ENCODE measurements at places on chromosomes 6 and 20.

GRCh38 chr6:41878246-41878645 is 16.9 kb downstream of the USP49 start:
- DNase-seq = no peak

DNA sequence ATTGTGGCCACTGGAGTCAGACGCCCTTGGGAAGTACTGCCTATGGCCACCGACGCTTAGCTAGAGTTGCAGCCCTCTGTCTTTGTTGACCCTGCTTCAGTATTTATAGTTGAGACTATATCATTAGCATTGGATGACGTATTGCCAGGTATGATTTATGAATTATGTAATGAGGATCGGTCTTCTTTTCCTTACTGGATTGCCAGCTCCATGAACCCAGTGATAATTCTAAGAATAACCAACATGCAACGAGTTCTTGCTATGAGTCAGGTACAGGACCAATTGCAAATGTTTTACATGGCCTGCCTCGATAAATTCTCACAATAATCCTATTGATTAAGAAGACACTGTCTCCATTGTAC is 63.5 kb downstream of the CLIC5 start:
- no peak for DNase-seq

DNA sequence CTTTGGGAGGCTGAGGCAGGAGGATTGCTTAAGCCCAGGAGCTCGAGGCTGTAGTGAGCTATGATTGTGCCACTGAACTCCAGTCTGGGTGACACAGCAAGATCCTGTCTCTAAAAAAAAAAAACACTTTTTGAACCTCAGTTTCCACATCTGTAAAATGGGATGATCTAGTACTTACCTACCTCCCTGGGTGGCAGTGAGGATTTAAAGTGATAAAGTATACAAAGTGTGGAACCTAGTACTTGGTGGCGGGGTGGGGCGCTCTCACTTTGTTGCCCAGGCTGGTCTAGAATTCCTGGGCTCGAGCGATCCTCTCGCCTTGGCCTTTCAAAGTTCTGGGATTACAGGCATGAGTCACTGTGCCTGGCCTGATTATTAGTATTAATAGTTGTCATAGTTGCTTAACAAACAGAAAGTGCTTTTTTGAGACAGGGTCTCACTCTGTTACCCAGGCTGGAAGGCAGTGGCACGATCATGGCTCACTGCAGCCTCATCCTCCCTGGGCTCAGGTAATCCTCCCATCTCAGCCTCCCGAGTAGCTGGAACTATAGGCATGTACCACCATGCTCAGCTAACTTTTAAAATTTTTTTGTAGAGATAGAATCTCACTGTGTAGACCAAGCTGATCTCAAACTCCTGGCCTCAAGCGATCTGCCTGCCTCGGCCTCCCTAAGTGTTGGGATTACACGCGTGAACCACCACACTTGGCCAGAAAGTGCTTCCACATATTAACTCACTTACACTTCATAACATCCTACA is 7.0 kb upstream of the PLTP start:
- DNase-seq = no peak

GRCh38 chr6:15901141-15902115 is 227.5 kb upstream of the MYLIP start:
- no peak for DNase-seq

DNA sequence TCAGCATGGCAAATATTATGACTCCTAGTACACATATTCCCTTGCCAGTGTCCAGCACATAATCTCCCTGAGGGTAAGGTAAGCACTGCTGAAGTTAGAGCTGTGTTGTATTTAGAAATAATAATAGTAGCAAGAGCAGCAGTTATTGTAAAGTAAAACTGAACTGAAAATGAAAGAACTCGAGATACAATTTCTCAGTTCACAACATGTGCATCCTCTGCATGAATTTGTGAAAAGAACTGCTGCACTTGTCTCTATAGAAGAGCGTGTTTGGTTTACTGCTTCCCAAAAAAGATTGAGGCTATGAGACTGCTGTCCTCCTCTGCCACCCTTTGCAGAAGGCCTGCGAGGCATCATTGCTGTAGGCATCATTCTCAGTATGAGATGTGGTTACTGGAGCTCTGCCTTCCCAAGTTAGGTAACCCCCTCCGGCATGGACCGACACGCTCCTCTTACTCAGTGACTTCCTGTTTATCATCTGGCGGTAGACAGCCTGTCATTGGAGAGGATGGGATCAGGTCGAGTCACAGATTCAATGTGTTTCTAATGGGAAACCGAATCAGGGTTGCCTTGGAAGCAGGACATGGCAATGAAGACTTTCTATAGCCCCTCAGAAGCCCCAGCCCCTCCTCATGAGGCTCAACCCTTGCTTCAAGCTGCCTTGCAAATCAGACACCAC is 48.1 kb downstream of the SLC24A3 start:
- DNase-seq = no peak

- DNase-seq = no peak
Measured at GRCh38 chr6:151498327-151498726, 4.5 kb downstream of the CCDC170 start.

DNA sequence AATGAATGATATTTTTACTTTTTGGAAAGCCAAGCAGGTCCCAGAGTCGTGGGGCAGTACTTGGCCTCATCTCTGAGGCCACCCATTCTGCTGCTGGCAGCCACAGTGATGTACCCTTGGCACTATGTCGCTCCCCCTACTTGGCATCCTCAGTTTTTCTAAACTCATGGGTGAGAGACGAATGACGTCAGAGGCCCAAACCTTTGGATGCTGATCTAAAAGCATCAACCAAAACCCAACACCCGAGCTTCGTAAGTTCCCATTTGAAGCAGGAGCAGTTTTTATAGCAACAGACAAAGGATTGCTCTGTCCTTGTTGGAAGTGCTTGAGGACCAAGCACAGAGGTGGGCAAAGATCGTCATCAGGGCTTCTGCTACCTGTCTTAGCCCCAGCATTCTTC is 212.9 kb downstream of the PAX1 start:
- no peak for DNase-seq

GRCh38 chr6:157753291-157753690 is 69.8 kb upstream of the SNX9 start:
- no peak for DNase-seq

GRCh38 chr6:90356012-90356421 is 59.4 kb upstream of the BACH2 start:
- no peak for DNase-seq

GRCh38 chr6:11938285-11938890 is 73.7 kb upstream of the HIVEP1 start:
- no peak for DNase-seq

DNA sequence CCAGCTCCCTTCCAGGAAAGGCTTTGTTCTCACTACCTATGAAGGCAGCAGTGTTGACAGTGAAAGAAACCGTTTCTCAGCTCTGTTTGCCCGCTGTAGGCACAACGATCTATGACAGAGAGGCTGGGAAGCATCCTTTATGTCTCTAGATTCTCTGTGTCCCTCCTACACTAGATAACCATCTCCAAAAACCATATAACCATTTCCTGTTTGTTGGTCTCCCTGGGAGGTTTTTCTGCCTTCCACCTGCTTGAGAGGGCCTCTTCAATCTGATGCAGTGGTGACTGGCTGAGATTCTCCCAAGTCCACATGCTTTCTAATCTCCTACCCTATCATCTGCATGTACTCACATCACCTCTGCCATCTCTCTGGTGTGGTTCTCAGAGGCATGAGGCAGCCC is 32.0 kb upstream of the TMEM217 start:
- peak; percentile 9 for DNase-seq

DNA sequence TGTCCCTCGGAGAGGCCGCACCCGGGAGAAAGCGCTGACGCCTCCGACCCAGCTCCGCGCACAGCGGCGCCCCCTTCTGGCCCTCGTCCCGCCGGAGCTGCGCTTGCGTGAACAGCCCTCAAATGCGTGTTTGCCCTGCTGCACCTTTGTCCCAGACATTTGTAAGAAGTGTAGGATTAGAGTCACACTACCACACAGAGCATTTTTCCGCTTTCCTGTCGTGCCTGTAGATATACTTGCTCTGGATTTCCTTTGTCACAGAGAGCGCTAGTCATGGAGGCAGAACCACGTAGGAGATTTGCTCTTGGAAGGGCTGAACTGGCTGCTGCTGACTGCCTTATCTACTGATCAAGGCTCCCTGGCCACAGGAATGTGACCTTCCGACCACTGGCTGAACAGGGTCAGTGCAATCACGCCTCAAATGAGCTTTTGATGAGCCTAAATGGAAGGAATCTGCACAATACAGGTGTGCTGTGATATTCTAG is 62.3 kb downstream of the PAX1 start:
- no peak for DNase-seq

GRCh38 chr6:8219352-8219943 is 117.1 kb upstream of the EEF1E1 start:
- DNase-seq = no peak

DNA sequence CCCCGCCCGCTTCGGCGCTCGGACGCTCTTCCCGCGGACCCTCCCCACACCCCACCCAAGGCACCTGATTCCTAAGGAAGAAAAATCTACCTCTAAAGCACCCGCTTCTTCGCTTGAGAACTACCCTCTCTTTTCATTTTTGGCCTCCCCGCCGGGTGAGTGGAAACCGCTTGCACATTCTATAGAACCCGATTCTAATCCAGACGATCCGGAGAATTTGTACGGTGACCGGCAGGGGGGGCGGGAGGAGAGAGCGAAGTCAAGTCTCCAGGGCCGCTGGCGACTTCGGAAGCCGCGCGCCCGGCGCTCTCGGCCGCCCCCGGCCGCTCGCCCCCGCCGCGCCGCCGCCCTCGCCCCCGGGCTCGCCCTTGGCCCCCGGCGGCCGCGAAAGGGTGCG is at the start of gene RBM24:
RBM24 (plus strand) TSS at position 262 of the 397 bp plus-strand sequence. CDS start 221 bp downstream, outside the sequence.
- DNase-seq = no peak

DNA sequence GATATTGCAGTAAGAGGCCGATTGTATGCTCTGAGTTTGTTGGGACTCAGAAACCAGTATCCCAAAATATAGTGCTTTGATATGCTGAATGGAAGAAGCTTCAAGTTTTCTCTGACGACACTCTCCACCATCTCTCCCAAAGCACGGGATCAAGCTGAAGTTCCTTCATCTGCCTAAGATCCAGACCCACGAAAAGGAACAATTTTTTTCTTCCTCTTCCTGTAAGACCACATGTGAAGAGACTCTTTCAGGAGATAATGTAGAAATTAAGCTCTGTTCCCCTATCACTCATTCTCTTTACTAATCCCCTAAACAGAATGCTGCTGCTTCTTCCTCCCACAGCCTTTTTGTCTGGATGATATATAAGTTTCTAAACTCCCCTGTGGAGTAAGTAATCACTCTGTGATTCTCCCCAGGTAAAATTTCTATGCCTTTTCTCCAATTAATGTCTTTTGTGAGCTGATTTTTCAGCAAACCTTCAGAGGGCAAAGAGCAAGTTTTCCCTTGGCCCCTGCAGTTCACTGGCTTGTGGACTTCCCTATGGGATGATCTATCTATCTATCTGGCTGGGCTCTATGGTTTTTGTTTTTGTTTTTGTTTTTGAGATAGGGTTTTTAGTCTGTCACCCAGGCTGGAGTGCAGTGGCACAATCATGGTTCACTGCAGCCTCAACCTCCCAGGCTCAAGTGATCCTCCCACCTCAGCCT is 13.5 kb upstream of the PNRC1 start:
- no peak for DNase-seq

DNA sequence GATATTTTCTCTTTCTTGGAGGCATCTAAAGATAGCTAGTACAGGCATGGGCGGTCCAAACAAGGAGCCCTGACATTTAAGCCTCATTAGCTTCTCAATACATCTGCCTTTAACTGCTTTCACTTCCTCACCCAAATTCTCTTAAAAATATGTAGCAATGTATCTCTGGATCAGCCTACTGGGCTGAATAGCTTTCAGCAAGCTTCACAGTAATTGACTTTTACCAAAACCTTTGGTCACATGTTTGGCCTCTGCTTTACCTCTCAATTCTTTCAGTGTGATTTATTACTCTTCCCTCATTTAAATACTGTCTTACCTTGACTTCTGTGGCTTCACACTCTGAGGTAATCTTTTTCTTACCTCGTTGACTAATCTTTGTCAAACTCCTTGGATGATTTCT is 1618.1 kb downstream of the GRIK2 start:
- no peak for DNase-seq

GRCh38 chr6:87483929-87484328 is 11.2 kb downstream of the SLC35A1 start:
- no peak for DNase-seq

DNA sequence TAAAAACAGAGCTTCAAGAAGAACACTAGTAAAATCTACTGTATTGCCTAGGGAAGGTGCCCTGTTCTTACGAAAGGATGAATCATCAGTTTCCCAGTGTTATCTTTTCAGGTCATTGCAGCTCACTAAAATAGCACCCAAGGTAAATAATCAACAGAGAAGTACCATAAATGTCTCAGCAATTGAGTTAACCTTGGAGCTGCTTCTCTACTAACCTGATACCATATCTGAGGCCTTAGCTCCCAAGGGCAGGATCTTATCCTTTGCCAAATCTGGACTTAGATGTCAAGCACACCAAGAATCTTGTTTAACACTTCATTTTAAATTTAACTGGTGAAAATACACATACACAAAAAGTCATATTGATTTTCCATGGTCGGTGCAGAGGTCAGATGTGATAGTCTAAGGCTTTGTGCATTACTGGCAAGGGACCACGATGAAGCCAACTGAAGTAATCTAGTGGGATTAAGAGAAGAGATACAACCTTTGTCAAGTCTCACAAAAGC is 81.5 kb downstream of the EDN1 start:
- DNase-seq = no peak

DNA sequence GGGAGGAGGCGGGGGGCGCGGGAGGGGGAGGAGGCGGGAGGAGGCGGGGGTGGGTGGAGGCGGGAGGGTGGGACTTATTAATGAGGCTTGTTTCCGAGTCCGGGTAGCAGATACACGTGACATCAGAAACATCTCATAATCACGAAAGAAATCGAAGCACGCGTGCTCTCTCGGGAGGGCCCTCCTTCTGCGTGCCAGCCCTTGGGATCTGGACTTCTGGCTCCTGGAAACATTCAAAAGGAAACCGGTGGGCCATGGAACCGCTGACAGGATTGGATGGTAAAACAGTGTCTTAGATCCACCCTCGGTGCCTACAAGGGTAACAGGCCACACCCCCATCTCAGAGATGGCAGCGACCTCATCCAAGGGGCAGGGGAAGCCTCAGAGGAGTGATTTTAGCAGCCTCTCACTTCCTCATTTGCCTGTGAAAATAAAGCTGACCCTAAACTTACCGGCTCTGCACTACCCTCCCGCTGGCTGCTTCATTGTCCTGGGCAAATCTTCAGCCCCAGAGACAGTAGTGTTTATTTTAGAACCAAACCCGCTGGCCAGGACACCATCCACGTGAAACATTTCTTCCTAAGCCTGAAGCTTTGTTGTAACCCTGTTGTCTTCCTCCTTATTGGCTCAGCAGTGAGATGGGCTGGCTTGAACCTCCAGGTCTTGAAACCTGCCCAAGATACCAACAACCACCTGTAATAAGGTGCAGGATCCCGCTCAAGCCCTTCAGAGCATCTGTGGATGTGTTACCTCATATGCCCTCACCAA is 97.5 kb downstream of the PSMG4 start:
- peak; percentile 56 for DNase-seq

- DNase-seq = no peak
Measured at GRCh38 chr6:36033935-36034334, 6.3 kb downstream of the MAPK14 start.

DNA sequence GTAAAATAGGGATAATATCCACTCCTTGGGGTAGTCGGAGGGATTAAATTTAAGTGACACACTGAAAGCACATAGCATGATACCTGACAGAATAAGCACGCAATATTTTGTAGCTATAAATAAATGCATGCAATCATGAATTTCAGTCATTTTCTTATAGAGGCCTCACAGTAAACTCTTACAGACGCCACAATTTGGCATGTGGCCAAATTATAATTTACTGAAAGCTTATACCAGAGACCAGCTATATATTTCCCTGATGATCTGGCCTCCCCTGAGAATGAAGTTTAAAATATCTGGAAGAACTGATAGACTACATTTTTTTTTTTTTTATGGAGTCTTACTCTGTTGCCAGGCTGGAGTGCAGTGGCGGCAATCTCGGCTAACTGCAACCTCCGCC is 40.9 kb downstream of the QRSL1 start:
- no peak for DNase-seq

All from T-helper 22 cell (primary cell).